Stomach (tissue), 19 donors: ENCODE measurements at places on chromosomes 2 and 18. TPM values are rescaled to one million over a fixed set of nuclear protein-coding genes. Genes with fewer than 3 reads are reported as not detected.

- H3K27me3 ChIP-seq, result no peaks in the 10 kb centered on the region
- no peak overlapping the region for H3K4me3 ChIP-seq
- no peak overlapping the region for H3K27ac ChIP-seq
- H3K4me1 ChIP-seq, result no peaks in the 10 kb centered on the region
Observed at GRCh38 chr18:45330170-45330594, 285.1 kb upstream of the SLC14A2 start.

ARHGAP15 gene
- total RNA-seq, result 6.8 TPM

GRCh38 chr18:26386002-26386401 lies 159.8 kb downstream of the TAF4B start:
- H3K36me3 ChIP-seq, result no peaks in the 10 kb centered on the region
- H3K27me3 ChIP-seq, result no peaks in the 10 kb centered on the region

RABL2A gene
- total RNA-seq, result 4.5 TPM

CNTNAP5 gene
- total RNA-seq, result not detected

RBMS1 gene
- total RNA-seq, result 134 TPM

DNA sequence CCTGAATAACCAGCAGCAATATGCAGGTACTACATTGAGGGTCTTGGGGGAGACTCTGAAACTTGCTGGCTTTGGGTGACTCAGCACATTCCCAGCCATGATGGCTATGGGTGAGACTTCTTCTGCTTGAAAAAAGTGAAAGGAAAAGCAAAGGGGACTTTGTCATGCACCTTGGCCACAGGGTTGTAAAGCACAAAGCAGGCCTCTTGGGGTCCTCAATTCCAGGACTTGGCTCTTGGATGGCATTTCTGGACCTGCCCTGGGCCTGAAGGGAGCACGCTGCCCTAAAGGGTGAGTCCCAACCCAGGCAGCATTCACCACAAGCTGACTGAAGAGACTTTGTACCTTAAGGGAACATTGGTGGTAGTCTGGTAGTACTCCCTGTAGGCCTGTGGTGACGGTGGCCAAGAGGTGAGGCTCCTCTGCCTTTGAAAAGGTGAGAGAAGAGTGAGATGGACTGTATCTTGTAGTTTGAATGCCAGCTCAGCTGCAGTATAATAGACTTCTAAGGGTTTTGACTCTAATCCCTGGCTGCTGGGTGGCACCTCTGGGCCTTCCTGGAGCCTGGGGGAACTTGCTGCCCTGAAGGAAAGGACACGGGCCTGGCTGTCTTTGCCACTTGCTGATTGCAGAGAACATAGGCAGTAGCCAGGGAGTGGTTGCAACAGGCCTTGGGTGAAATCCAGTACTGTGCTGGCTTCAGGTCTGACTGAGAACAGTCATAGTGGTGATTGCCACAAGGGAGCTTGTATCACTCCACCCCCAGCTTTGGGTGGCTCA lies 36.5 kb upstream of the CYTIP start:
- DNase-seq, result peak; percentile 81
- H3K4me1 ChIP-seq, result peaks cover 11% of the 10 kb centered on the region
- no peak overlapping the region for H3K4me3 ChIP-seq
- no peaks in the 10 kb centered on the region for H3K36me3 ChIP-seq

NT5C1B gene
- total RNA-seq, result not detected

DNA sequence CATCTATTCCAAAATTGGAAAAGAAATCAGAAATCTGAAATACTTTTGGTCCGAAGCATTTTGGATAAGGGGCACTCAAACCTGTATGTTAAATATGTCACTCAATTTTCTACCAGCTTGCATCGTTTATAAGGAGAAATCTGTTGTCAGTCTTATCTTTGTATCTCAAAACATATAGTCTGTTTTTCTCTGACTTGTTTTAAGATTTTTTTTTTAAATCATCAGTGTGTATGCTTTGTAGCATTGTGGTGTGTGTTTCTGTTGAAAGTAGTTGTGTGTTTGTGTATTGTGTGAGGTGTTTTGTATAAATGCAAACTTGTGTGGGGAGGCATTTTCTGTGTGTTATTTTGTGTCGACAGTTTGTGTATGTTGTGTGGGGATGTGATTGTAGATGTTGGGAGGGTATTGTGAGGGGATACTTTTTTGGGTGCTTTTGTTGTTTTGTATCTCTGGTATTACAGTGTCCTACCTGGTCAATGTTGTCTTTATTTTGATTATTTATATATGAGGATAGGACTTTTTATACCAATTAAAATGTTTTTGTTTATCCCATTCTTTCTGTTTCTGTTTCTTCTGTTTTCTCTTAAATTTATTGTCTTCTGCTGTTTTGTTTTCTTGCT lies 30.9 kb downstream of the SMCHD1 start:
- no peak overlapping the region for H3K4me3 ChIP-seq
- no peak overlapping the region for H3K27ac ChIP-seq
- no peak for DNase-seq
- peaks cover 13% of the 10 kb centered on the region for H3K4me1 ChIP-seq
- H3K27me3 ChIP-seq, result no peaks in the 10 kb centered on the region

SERPINB2 gene
- total RNA-seq, result not detected

GPBAR1 gene
- 0.58 TPM for total RNA-seq

DNA sequence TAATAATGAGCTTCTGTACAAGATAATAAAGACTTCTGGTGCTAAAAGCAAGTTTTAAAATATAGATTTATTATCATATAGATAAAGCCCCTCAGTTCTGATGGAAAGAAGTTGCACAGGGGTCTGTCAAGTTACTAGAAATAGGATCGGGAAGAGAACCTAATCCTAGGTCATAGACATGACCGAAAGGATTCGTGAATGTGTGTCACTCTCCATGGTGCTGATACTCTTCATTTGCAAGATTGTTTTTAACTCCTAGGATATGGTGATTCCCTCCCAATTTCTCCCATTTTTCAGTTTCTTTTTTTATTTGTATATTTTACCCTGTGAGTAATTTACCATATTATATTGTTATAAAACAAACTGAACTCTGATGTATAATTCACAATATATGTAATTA lies 58.9 kb upstream of the CTNNA2 start:
- DNase-seq, result no peak
- no peaks in the 10 kb centered on the region for H3K4me1 ChIP-seq
- H3K36me3 ChIP-seq, result no peaks in the 10 kb centered on the region
- no peak overlapping the region for H3K27ac ChIP-seq
- no peak overlapping the region for H3K4me3 ChIP-seq

TFPI gene
- 20.1 TPM for total RNA-seq

- H3K27me3 ChIP-seq, result no peaks in the 10 kb centered on the region
- H3K36me3 ChIP-seq, result no peaks in the 10 kb centered on the region
- no peak for DNase-seq
- H3K4me3 ChIP-seq, result no peak overlapping the region
Observed at GRCh38 chr2:200286578-200286977, 19.9 kb upstream of the SPATS2L start.

- H3K36me3 ChIP-seq, result no peaks in the 10 kb centered on the region
- no peak overlapping the region for H3K27ac ChIP-seq
- no peak for DNase-seq
- H3K4me1 ChIP-seq, result peaks cover 7% of the 10 kb centered on the region
- no peak overlapping the region for H3K4me3 ChIP-seq
Observed at GRCh38 chr2:85822766-85823165, 66.0 kb downstream of the ST3GAL5 start.

DNA sequence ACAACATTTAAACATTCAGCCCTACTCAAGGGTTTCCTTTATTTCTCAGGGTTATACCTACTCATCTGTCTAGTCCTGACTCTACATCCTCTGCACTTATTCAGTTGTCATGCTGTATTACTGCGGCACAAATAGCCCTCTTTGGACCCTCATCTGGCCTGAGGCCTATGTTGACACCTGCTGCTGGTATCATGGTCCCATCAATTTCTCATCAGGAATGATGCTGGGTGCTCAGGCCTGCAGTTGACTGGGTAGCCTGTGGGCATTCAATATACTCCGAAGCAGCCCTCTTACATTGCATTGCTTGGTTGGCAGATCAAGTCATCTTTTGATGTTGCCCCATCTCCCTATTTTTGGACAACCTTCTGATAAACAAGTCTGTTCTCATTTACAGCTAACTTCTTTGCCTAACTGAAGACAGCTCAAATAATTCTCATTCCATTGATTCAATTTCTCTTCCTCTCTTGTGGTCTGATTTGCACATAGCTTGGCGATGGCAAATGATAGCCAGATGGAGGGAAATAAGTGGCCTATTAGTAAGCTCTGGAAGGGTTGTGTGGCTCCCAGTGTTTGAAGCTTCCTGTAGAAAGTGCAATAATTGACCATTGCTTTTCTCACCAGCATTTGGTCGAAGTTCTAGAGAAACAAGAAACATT lies 19.1 kb upstream of the MC4R start:
- H3K27me3 ChIP-seq, result no peaks in the 10 kb centered on the region
- no peak overlapping the region for H3K27ac ChIP-seq
- no peaks in the 10 kb centered on the region for H3K36me3 ChIP-seq
- H3K4me1 ChIP-seq, result no peaks in the 10 kb centered on the region
- DNase-seq, result no peak

GRCh38 chr2:149658553-149658952 lies 71.0 kb upstream of the MMADHC start:
- DNase-seq, result no peak
- H3K27ac ChIP-seq, result no peak overlapping the region
- H3K4me1 ChIP-seq, result no peaks in the 10 kb centered on the region

LIPG gene
- total RNA-seq, result 3.5 TPM
